ENCODE measurements at places on chromosomes 5 and 9.

- DNase-seq: no peak
These were observed 121.7 kb downstream of the NREP start for GRCh38 chr5:111635151-111635902.

GRCh38 chr5:14218011-14218410 is 74.9 kb downstream of the TRIO start:
- no peak for DNase-seq

DNA sequence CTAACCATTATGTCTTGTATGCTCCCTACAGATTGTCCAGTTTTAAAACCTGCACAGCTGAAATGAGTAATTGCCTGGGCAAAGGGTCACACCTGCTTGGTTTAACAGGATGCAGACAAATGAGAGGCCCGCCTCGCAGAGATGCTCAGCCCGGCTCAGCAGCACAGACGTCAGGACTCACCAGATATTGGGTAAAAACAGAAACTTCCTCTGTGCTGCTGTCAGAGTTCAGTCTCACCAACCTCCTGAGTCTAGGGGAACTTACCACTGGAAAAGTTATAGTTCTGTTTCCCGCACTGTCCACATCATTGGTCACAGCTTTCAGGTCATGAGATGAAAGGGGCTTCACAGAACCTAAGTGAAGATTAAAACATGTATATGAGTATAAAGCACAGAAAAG is 152.5 kb downstream of the ESM1 start:
- no peak for DNase-seq

GRCh38 chr9:135126451-135127187 is 39.2 kb downstream of the OLFM1 start:
- DNase-seq: no peak

GRCh38 chr5:143594902-143595818 is 191.7 kb upstream of the NR3C1 start:
- no peak for DNase-seq

DNA sequence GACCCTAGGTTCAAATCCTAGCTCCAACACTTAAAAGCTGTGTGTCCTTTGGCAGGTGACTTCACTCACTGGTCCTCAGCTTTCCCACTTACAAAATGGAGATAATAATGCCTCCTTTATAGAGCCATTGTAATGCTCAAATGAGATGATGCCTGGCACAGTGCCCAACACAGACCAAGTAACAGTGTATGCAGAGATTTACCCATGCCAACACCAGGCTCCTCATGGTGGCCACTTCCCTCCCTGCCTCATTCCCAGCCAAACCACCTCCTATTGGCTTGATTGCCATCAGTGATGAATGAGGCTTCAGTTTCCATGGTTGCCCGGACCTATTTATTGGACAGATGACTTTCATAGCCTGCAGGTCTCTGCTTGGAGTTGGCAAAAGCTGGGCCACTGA is 469.4 kb downstream of the CDK5RAP2 start:
- DNase-seq: no peak

DNA sequence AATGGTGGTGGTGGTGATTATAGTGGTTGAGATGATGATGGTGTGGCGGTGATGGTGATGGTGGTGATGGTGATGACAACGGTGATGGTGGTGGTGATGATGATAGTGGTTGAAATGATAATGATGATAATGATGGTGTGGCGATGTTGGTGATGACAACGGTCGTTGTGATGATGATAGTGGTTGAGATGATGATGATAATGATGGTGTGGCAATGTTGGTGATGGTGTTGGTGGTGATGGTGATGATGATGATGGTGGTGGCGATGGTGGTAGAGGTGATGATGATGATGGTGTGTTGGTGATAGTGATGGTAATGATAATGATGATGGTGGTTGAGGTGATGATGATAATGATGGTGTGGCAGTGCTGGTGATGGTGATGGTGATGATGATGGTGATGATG is 48.0 kb downstream of the PHF2 start:
- no peak for DNase-seq

DNA sequence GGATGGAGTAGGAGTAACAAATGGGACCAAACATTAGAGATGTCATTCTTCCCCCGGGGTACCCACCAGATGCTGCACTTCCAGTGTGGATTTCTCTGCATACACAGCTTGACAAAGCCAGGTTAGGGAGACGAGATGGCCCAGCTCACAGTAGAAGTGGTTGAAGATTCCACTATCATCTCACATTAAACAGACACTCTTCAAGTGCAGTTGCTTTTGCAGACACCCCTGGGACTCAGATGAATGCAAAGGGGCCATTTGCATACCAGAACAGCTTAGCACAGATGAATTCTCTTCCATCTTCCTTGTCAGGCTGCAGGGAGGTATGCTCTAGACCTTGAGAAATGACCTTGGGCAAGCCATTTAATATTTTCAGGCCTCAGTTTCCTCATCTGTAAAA is 12.6 kb upstream of the C5orf58 start:
- DNase-seq: no peak

DNA sequence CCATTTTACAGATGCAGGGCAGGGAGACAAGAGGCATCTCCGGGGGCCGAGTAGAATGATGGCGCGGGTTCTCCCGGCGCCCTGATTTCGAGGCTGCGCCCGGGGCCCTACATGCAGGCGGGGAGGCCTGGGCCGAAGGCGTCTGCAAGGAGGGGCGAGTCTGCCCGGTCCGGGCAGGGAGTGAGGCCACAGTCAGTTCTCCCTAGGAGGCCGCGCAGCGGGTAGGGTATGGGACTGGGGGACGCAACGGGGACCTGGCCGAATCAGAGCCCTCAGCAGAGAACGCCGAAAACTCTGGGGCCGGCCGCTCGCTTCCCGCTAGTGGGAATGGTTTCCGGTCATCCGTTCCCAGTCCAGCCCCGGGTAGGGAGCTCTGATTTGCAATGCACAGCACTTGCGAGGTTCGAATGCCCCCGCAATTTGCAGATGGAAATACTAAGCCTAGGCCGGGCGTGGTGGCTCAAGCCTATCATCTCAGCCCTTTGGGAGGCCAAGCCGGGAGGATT is 6.4 kb downstream of the TLX3 start:
- DNase-seq: no peak

GRCh38 chr5:206406-206805 is 11.5 kb downstream of the CCDC127 start:
- DNase-seq: peak; percentile 3
